Osteoblast (primary cell): ENCODE measurements at places on chromosomes 1 and 21. TPM values are rescaled to one million over a fixed set of nuclear protein-coding genes. Genes with fewer than 3 reads are reported as not detected.

FAM167B gene
- total RNA-seq, result 2.5 and 4.4 TPM in 2 replicates

APOBEC4 gene
- total RNA-seq, result under 0.01 TPM in 1 of 2 replicates, not detected in the other

CAPN9 gene
- under 0.01 TPM in 1 of 2 replicates, not detected in the other for total RNA-seq

NUDC gene
- 15.9 and 17.4 TPM in 2 replicates for total RNA-seq

TRIM33 gene
- total RNA-seq, result 43.1 and 48.6 TPM in 2 replicates

OPRD1 gene
- not detected in 2 replicates for total RNA-seq

SPRR1A gene
- total RNA-seq, result not detected in 2 replicates
